ENCODE measurements at places on chromosomes 6 and 20.

DNA sequence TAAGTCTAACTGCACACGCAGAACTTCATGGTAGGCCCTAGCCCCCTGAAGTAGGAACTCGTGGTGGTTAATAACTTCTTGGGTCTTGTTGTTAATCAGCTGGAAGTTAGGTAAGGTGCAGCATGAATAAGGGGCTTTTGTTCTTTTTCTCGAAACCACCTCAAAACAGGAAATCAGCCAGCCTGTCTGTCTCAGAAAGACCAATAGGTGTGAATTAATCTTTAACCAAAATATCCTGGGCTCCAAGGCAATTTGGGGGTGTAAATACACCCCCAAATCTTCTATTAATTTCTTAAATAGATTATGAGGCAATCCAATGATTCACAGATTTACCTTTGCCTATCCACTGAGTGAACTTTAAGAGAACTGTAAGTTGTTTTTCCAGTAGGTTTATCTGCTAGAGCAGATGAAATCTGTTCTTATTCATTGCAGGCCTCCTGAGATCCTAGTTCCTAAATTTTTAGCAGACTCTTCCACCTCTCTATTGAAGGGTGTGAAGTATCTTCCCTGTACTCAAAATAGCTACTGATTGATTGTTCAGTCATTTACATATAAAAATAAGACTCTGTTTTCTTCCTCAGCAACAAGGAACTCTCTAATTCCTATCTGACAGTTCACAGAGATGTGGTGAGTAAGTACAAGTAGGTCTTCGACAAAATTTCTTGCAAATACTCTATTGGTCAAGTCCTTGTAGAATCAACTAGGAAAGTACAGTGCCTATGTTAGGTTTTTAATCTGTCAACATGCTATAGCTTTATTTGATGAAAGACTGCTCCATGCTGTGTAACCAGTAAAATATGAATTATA, 427.1 kb upstream of the NOX3 start:
- H3K36me3 ChIP-seq, result no peaks in the 10 kb centered on the region
- H3K4me1 ChIP-seq, result peaks cover 3% of the 10 kb centered on the region
- H3K4me3 ChIP-seq, result no peak overlapping the region
- DNase-seq, result no peak
- H3K27me3 ChIP-seq, result no peaks in the 10 kb centered on the region
- H3K27ac ChIP-seq, result peak overlapping the region; percentile 34

GRCh38 chr6:130390890-130391289, 25.1 kb downstream of the TMEM200A start:
- no peak overlapping the region for H3K4me3 ChIP-seq
- no peaks in the 10 kb centered on the region for H3K4me1 ChIP-seq
- DNase-seq, result no peak
- no peaks in the 10 kb centered on the region for H3K27me3 ChIP-seq
- H3K36me3 ChIP-seq, result no peaks in the 10 kb centered on the region

DNA sequence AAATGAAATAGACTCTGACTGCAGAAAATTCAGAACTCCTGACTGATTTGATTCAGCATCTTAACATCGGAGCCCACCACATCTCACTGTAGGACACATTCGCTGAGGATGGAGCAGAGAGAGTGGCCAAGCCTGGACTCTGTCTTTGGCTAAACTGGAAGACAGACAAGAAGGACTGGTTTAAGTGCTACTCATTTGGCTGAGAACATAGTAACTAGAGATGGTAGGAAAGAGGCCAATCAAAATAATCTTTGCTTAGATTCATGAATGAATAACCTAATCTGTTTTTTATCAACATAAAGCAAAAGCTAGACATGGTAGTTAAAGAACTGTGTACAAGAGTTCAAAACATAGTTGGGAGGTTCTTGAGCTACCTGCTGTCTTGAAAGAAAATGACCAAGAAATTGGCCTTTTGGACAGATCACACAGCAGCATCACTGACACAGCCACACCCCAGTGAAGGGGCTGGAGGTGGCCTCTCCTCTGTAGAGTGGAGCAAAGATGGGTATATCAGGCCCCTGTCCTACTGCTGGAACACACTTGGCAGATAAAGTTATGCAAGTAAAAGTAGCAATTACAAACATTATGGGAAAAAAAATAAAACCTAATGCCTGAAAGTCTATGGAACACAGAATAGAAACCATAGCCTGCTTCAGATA, 87.1 kb upstream of the NT5E start:
- DNase-seq, result no peak
- no peak overlapping the region for H3K27ac ChIP-seq
- H3K36me3 ChIP-seq, result no peaks in the 10 kb centered on the region
- H3K4me1 ChIP-seq, result no peaks in the 10 kb centered on the region

DNA sequence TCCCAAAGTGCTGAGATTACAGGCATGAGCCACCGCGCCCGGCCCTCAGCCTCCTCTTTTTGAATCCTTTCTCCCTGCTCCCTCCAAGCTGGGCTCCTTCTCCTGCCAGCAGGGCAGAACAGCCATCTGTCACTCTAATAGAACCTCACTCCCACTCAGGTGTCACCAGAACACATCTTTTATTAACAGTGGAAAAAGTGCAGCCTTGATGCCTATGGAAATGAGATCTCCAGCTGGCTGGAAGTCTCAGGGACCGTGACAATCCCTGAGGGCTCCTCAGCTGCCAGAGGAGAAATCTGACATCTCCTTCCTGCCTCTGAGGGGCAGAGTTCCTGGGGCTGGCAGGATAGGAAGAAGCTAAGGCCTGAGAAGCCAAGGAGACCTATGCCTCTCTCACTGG, 28.0 kb downstream of the TMC2 start:
- no peaks in the 10 kb centered on the region for H3K4me1 ChIP-seq
- H3K27me3 ChIP-seq, result no peaks in the 10 kb centered on the region
- no peak for DNase-seq
- no peak overlapping the region for H3K27ac ChIP-seq
- H3K36me3 ChIP-seq, result no peaks in the 10 kb centered on the region

- H3K36me3 ChIP-seq, result no peaks in the 10 kb centered on the region
- H3K27me3 ChIP-seq, result no peaks in the 10 kb centered on the region
- peak overlapping the region; percentile 74 for H3K4me3 ChIP-seq
- DNase-seq, result no peak
- peaks cover 13% of the 10 kb centered on the region for H3K4me1 ChIP-seq
Observed at GRCh38 chr20:32017711-32018251, 7.5 kb downstream of the CCM2L start.

- peak overlapping the region; percentile 16 for H3K27ac ChIP-seq
- no peaks in the 10 kb centered on the region for H3K27me3 ChIP-seq
- no peak overlapping the region for H3K4me3 ChIP-seq
Observed at GRCh38 chr6:158717341-158718330, 67.8 kb downstream of the SYTL3 start.

DNA sequence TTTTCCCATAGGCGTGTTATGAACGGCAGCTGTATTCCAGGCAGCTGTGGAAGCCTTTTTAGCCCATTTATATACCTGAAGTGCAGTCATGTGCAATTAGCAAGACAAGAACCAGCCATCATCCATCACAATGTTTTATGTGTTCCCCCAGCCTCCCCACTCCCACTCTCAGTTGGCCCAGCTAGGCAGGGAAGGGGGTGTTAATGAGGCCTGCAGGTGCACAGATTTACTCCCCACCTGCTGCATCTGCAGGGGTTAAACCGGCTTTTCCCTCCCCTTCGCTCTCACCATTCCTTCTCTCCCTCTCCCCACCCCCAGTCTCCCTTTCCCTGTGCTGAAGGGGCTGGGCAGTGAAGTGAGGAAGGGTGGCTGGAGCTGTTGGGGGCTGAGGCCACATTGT, 149.8 kb upstream of the AKAP12 start:
- H3K36me3 ChIP-seq, result no peaks in the 10 kb centered on the region
- no peak for DNase-seq
- H3K27ac ChIP-seq, result no peak overlapping the region

- H3K27ac ChIP-seq, result no peak overlapping the region
- peaks cover 39% of the 10 kb centered on the region for H3K4me1 ChIP-seq
- no peaks in the 10 kb centered on the region for H3K27me3 ChIP-seq
- DNase-seq, result no peak
Observed at GRCh38 chr6:100877851-100878250, 3.3 kb downstream of the ASCC3 start.
